HCT116 (cell line): ENCODE measurements at places on chromosomes 3 and 15. TPM values are rescaled to one million over a fixed set of nuclear protein-coding genes. Genes with fewer than 3 reads are reported as not detected.

The TNNC1 gene
- total RNA-seq: 2.2 TPM

The P3H2 gene
- total RNA-seq: 0.76 TPM

The GTPBP8 gene
- 16.4 TPM for total RNA-seq

The CFAP100 gene
- not detected for total RNA-seq

The DUT gene
- 130 TPM for total RNA-seq

The AGTR1 gene
- not detected for total RNA-seq

The TMEM108 gene
- total RNA-seq: not detected

The KCNAB1 gene
- total RNA-seq: not detected

The SPESP1 gene
- not detected for total RNA-seq

DNA sequence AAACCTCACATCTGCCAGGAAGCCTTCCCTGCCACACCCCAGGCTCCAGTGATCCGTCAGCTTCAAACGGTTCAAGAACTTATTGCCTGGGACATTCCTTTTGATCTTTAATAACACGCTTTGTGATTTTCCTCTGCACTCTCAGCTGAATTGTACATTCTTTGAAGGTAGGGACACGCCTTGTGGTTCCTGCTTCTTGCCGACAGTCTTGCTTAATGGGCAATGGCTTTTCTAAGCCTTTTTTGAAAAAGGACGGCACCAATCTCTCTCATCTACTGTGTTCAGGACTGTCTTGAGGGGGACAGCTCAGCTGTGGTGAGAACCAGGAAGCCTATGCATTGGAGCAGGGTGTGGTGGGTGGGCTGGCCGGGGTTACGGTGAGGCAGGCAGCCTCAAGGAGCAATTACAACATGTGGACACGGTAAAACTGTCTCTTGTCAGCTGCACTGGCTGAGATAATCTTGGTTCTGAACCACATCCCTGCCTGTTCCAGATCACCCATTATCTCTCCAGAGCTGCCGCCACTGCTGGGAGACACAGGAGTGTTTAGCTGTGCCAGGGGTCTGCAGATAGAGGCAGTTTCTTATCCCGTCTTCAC lies 46.0 kb upstream of the GLCE start:
- peak; percentile 1 for DNase-seq

DNA sequence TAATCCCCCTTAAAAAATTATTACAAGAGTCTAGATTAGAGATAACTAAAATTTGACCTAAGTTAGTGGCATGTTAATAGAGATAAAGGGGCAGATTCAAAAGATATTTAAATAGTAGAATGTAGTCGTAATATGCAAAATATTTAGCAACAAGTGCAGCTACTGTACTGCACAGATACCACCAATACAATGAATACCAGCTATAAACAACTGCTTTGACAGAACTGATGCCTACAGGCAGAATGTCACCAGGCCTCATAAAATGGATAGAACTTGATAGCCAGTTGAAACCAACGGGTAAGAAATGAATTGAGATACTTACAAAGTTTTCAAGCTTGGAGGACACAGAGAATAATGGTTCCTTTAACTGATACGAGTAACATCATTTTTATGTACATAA lies 249.3 kb upstream of the VEPH1 start:
- no peak for DNase-seq

DNA sequence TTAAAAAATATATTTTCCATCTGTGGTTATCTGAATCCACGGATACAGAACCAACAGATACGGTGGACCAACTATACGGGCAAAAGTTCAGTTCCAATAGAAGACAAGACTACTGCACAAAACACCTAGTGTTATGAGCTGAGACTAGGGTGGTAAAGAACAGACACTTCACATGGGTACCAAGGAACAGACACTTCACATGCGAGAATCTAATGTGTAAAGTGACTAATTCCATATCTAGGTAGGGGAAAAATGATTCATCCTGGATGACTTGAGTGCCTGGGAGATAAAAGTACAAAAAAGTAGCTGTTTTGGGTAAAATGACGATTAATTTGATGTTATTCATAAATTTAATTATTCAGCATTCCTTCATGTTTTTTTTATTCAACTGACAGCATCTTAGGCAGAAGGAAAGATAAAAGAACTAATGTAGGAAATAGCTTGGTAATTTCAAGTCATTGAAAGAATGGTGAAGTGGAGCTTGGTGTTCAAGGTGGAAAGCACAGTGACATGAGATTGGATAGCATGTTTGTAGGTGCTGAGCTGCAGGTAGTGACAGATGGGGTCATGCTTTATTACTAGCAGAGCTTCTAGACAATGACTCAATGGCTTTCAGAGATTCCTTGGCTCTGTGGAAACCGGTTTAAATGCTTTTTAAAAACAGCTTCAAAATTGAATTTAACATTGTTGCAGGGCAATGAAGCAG lies 5.2 kb downstream of the CD200 start:
- no peak for DNase-seq

DNA sequence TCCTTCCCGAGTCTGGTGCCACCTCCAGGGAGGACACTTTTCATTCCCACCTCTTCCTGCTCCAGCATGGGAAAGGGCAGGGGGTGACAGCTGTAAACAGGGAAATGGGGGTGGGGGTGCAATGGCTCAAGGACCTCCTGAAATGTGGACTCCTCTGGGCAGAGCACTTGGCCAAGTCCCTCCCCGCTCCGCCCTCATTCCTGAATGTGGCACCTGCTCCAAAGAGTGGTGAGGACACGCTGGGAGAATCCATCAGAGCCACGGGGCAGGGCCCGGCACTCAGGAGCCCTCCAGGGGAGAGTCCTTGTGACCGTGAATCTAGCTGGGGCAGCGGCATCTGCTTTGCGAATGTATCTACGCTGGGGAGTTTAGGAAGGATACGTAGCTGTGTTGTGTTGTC lies 11.1 kb upstream of the LINGO1 start:
- DNase-seq: no peak

DNA sequence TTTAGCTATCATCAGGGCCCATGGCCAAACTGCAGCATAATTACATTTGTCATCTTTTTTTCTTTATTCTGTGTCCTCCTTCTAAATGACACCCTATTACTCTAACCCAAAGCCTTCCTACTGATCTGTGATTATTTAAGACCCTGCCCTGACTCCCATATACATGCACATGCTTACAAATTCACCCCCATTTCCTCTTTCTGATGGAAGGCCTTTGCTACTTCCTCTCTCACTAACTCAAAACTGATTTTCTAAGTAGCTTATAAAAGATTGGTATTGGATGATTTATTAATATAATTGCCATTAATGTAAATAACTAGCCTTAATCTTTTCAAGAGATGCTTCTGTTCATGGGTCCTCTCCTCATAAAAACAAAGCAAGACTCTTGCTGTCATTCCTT lies 179.2 kb downstream of the EDEM1 start:
- no peak for DNase-seq

- no peak for DNase-seq
Observed at GRCh38 chr3:121063628-121064027, 155.6 kb downstream of the STXBP5L start.

DNA sequence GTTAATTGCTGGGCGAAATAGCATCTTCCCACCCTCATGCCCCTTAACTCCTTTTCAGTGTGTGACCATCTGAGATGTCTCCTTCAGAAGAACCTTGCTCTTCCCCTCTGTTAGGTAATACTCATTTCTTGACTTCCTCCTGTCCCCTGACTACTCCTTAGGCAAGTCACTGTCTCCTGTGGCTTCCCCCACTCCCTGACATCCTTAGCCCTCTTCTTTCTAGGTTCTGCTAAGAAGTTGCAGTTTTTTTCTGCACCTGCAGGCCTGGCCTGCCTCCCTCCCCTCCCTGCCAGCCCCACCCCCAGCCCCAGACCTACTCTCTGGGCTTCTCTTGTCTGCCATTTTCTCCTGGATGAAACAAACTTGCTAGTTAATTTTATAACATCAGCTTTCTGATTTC lies 15.2 kb upstream of the EID1 start:
- DNase-seq: no peak

DNA sequence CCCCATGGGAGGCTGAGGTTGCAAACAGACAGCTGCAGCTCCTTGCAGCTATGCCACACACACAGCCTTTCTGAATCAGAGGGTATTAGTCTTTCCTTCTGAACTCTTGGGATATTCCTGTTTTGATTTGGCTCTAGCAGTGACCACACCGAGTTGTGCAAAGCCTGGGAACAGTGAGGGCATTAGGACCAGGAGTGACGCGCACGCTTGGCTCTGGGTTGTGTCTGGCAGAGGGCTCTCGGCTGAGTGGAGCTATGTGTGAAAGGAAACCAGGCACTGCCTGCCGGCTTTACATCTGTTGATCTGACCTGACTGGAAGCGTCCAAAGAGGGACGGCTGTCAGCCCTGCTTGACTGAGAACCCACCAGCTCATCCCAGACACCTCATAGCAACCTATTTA lies at the start of gene GALNT15:
GALNT15 (plus strand) TSS at position 292 of the 400 bp plus-strand sequence. CDS start 472 bp downstream, outside the sequence.
- no peak for DNase-seq

DNA sequence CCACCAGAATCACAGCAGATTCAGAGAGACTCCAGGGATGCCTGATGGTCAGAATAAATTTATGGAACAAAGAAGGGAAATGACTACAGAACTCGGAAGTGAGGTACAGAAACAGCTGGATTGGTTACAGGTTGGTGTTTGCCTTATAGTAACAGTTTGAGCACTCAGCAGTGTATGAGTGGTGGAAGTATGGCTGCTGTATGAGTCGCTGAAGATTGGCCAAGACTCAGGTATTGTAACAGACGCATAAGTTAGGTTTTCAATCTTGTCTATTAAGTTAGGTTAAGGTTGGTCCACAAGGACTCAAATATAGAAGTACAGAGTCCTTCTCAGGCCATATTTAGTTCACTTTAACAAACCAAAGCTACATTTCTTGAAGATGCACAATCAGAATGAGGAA lies 33.1 kb downstream of the ATP13A5 start:
- DNase-seq: no peak

GRCh38 chr3:46925585-46925934 lies 48.0 kb downstream of the PTH1R start:
- DNase-seq: no peak

GRCh38 chr3:149142682-149143081 lies 13.2 kb downstream of the HPS3 start:
- DNase-seq: no peak

DNA sequence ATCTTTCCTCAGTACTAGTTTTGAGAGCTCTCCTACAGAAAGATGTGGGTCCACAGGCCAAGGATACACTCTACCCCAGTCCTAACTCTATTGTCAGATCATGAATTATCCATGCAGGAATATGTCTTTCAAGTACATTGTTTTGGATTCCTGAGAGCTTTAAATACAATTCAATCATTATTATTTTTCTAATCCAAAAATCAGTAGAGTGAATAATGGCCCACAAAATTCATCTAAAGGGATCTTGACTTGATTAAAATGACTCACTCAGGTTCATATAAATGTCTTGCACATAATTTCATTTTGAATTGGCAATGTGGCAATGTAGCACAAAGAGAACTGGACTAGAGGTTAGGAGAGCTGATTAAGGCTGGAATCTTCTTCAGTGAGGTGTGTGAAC lies 93.9 kb downstream of the ZPLD1 start:
- DNase-seq: no peak
